Natural killer cell treated with Interleukin-12 subunit alpha and Interleukin-12 subunit beta and Interleukin-15 and Interleukin-18, amount 100 ng/mL, for 72 hours (primary cell): ENCODE measurements at places on chromosomes 5 and 9. TPM values are rescaled to one million over a fixed set of nuclear protein-coding genes. Genes with fewer than 3 reads are reported as not detected.

DNA sequence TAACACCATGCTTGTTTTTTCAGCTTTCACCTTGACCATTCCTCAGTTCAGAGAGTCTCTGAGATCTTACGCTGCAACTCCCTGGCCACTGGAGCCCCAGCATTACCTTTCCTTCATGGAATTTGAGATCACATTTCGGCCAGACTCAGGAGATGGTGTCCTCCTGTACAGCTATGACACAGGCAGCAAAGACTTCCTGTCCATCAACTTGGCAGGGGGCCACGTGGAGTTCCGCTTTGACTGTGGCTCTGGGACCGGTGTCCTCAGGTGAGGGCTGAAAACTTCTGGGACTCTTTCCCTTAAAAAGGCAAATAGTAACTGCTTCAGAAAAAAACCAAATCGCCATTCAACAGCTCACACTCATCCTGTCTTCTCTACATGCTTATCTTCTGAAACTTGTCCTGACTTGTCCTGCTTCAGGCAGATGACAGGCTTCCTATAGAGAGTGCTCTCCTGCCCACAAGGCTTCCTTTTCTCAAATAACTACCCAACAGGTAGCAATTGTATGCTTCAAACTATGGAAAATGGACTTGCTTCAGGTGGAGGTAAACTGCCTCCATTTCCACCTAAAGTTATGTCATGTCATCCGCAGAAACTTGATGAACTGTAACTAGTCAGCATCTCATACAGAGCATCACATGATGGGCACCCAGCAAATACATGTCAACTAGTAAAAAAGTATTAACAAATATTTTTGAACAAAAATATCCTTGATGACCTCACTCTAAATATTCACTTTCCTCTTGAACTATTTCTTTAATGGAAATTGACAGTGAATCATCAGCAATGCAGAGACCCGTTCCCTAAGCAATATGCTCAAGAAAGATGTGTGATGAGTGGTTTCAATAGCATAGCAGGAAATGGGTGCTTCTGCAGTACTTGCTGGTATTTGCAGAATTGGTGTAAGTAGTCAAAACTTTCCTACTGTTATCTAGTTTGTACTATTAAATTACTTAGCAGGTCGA is 129.2 kb downstream of the LIFR start:
- no peak for DNase-seq
- peaks cover 21% of the 10 kb centered on the region for H3K27me3 ChIP-seq
- no peaks in the 10 kb centered on the region for H3K4me1 ChIP-seq
- H3K36me3 ChIP-seq, result no peaks in the 10 kb centered on the region
- no peak overlapping the region for H3K4me3 ChIP-seq

GRCh38 chr5:7592910-7593309 is 197.0 kb downstream of the ADCY2 start:
- DNase-seq, result no peak
- no peak overlapping the region for H3K27ac ChIP-seq
- H3K27me3 ChIP-seq, result no peaks in the 10 kb centered on the region
- H3K36me3 ChIP-seq, result no peaks in the 10 kb centered on the region
- no peak overlapping the region for H3K4me3 ChIP-seq

GRCh38 chr9:133458643-133459312 is 1.0 kb upstream of the CACFD1 start:
- no peak for DNase-seq
- H3K27me3 ChIP-seq, result no peaks in the 10 kb centered on the region
- H3K4me3 ChIP-seq, result peak overlapping the region; percentile 89
- H3K27ac ChIP-seq, result peak overlapping the region; percentile 86
- peaks cover 10% of the 10 kb centered on the region for H3K4me1 ChIP-seq
- no peaks in the 10 kb centered on the region for H3K36me3 ChIP-seq

DNA sequence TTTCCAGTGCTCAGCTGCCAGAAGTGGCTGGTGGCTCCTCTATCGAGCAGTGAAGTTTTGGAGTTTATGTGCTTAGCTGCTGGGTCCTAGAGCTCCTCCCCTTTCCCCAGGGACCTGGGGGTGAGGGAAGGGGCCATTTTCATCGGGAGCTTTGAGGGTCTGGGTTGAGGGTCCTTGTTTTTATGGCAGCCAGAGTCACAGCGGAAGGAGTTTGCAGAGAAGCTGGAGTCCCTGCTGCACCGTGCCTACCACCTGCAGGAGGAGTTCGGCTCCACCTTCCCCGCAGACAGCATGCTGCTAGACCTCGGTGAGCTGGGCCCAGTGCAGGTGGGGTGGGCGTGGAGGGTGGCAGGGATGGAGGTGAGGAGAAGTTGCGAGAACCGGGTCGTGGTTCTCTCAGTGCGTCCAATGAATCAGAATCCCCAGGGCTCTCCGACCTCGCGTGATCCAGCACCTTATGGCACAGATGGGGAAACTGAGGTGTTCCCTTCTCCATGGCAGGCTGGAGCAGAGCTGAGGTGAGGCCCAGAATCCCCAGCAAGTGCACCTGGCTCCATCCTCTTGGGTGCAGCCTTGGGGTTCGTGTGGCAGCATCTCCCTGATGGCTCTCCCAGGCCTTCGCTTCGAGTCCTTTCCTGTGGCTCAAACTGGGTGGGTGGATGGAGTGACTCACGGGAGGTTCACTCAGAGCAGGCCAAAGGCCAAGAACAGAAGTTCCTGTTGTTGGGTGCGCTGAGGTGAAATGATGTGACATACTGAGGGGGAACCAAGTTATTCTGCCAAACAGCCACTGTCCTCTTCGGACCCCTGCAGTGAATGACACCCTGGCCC is 21.7 kb upstream of the DOLPP1 start:
- H3K27me3 ChIP-seq, result no peaks in the 10 kb centered on the region
- peaks cover 4% of the 10 kb centered on the region for H3K4me1 ChIP-seq
- no peak for DNase-seq
- no peak overlapping the region for H3K4me3 ChIP-seq
- H3K36me3 ChIP-seq, result no peaks in the 10 kb centered on the region
- no peak overlapping the region for H3K27ac ChIP-seq

Gene LHX3
- total RNA-seq, result 0.12 TPM

DNA sequence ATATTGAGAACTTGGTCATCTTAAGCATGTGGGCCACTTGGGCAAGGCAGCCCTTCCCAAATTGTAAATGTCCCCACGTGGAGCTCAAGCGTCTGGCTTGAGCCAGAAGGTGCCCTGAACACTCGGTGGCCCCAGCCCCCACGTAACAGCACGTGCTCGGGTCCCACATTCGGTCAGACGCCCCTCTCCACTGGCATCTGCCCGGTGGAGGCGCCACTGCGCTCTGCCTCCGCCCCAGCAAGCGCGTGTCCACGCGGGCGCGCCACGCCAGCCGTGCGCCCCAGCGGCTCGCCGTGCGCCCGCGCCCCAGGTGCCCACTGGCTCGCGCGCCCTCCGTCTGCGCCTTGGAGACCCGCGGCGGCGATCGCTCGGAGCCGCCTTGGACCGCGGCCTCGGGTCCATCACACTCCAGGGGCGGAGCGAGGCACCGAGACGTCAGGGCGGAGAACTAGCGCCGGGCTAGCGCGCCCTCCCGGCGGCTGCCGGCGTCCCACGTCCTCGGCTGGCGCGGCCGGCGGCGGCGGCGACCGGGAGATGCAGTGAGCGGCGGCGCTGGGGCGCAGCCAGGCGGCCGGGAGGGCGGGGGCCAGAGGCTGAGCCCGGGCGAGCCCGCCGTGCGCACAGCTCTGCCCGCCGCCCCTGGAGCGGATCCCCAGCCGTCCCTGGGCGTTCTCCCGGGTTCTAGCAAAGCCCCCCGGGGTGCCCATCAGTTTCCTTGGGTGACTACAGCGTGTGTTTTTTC is at the start of gene PALM2AKAP2:
Gene PALM2AKAP2 (plus strand): TSS at position 488 of the 742 bp plus-strand sequence. CDS start 291 bp downstream, outside the sequence.
- H3K4me1 ChIP-seq, result no peaks in the 10 kb centered on the region
- peaks cover 22% of the 10 kb centered on the region for H3K27me3 ChIP-seq
- no peaks in the 10 kb centered on the region for H3K36me3 ChIP-seq
- no peak for DNase-seq

DNA sequence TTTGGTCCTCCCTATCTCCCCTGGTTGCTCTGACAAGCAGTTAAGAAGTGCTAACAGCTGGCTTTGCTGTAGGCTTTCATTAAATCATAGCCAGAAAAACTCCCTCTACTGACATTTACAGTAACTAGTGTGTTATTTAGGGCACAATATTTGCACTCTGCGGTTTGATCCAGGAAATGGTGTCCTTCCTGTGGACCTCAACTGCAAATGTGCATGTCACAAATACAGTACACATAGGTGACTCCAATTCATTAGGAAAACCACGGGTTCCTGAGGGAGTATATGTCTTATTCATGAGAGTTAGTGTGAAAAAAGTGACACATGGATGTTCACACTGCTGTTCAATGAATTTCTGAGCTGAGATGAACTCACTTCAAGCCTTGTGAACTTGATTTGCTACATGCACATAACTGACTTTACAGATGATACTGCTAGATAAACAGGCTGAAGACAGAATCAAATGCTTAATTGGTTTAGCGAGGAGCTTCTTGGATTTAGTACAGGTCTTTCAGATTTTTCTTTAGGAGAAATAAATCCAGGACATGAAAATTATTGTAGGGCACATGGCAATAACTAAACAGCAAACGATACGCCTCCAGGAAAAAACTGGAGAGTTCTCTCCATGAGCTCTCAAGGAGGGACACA is 281.5 kb downstream of the EFNA5 start:
- peaks cover 43% of the 10 kb centered on the region for H3K4me1 ChIP-seq
- no peaks in the 10 kb centered on the region for H3K27me3 ChIP-seq
- DNase-seq, result peak; percentile 70
- H3K4me3 ChIP-seq, result peak overlapping the region; percentile 95

DNA sequence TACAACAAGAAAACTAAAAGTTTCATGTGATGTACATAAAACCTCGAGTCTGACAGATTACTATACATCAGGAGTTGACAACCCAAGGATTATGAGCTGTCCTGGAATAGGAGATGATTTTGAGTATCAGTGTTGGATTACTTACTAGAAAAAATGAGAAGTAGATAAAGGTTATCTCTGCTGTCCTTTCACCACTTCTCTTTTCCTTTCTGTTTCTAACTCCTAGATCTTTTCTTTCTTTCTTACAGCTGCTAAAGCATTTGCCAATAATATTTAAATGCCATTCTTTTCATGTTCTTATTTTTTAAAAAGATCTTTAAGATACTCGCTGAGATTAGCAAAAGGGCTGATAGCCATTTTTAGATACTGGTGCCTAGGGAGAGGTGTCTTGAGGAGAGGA is 14.8 kb downstream of the RBM27 start:
- H3K4me1 ChIP-seq, result peaks cover 25% of the 10 kb centered on the region
- H3K27me3 ChIP-seq, result no peaks in the 10 kb centered on the region
- H3K36me3 ChIP-seq, result peaks cover 9% of the 10 kb centered on the region
- no peak for DNase-seq
- H3K27ac ChIP-seq, result peak overlapping the region; percentile 41

DNA sequence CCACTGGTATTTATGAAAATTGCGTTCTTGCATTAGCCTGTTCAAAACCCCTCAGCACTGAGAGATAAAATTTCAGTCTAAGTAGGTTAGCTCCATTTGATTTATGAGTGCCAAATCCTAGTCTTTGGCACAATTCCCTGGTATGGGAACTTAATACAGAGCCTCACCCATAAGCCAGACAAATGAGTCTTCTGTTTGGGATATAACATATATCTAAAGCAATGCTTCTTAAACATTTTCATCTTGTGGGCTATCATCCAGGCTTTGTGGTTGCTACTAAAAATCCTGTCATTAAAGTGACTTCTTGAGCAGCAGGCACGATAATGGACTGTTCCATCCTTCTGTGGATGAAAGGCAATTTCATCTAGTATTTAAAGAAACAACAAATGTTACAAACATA is 419.5 kb upstream of the ACTBL2 start:
- no peak overlapping the region for H3K4me3 ChIP-seq
- DNase-seq, result no peak
- H3K27me3 ChIP-seq, result no peaks in the 10 kb centered on the region
- no peaks in the 10 kb centered on the region for H3K4me1 ChIP-seq
- H3K27ac ChIP-seq, result no peak overlapping the region

- H3K4me1 ChIP-seq, result no peaks in the 10 kb centered on the region
- no peak within 1 kb of the TSS for H3K27ac ChIP-seq
Measured at GRCh38 chr5:69492391-69492922, at the start of gene OCLN. Gene OCLN, plus strand, starts transcription at chr5:69492790. Its CDS starts 11,455 bp downstream, at chr5:69504245.

Gene FOXD4L3
- not detected for total RNA-seq

DNA sequence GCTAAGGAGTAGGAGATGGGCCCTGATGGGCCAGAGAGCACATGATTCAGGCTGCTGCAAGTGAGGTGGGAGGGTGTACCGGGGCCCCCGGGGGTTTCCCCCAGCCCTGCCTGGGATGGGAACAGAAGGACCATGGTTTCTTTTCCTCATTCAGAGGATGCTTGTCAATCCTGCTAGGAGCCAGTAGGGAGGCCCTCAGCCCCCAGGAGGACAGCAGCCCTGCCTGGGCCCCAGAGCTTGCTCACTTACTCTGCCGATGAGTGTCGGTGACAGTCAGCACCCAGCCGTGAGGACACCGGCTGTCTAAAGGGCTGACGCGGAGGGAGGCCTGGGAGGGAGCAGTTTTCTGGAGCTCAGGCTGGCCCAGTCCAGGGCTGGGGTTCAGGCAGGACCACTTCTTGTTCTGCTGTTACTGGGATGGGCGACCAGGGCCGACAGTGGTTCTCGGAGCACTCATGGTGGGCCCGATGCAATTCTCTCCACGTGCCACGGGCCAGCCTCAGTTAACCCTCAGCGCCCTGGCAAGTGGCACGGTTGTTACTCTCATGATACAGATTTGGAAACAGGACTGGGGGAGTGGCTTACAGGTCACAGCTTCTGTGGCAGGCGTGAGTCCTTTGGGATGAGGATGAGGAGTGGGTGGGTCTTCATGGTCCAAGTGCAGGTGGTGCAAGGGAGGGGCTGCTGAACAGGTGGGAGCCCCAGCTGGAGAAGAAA is 1.8 kb downstream of the ARRDC1 start:
- peak overlapping the region; percentile 79 for H3K4me3 ChIP-seq
- DNase-seq, result no peak
- H3K27me3 ChIP-seq, result no peaks in the 10 kb centered on the region
- peak overlapping the region; percentile 18 for H3K27ac ChIP-seq

- H3K36me3 ChIP-seq, result no peaks in the 10 kb centered on the region
- no peaks in the 10 kb centered on the region for H3K4me1 ChIP-seq
- no peak overlapping the region for H3K27ac ChIP-seq
- H3K4me3 ChIP-seq, result no peak overlapping the region
Measured at GRCh38 chr9:108521063-108521590, 334.7 kb downstream of the ACTL7B start.

GRCh38 chr5:115815693-115816225 is 700 bp downstream of the CDO1 start:
- peaks cover 9% of the 10 kb centered on the region for H3K4me1 ChIP-seq
- peaks cover 53% of the 10 kb centered on the region for H3K27me3 ChIP-seq
- no peak overlapping the region for H3K4me3 ChIP-seq
- DNase-seq, result no peak
- peaks cover 5% of the 10 kb centered on the region for H3K36me3 ChIP-seq

Gene IFNA2
- total RNA-seq, result not detected

DNA sequence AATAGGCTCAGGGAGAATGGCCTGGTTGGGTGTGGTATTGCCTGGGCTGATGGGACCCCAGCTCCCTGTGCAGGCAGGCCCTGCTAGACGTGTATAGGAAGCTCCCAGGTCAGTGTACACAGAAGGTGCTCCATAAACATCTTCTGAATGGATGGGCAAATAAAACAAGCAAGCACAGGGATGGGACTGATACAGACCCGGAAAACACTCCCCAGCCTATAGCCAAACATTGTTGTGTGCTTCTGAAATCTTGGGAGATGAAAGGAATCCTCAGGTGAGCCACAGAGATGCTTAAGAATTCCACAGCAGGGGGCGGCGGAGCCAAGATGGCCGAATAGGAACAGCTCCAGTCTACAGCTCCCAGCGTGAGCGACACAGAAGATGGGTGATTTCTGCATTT is 151.8 kb downstream of the ENTREP1 start:
- no peak for DNase-seq
- H3K27me3 ChIP-seq, result peaks cover 28% of the 10 kb centered on the region
- H3K27ac ChIP-seq, result no peak overlapping the region
- peaks cover 19% of the 10 kb centered on the region for H3K4me1 ChIP-seq
- H3K36me3 ChIP-seq, result no peaks in the 10 kb centered on the region
- no peak overlapping the region for H3K4me3 ChIP-seq

Gene TSSK1B
- total RNA-seq, result not detected
